ENCODE measurements at places on chromosomes 4 and X. TPM values are rescaled to one million over a fixed set of nuclear protein-coding genes. Genes with fewer than 3 reads are reported as not detected.

DCAF8L2 gene
- polyA plus RNA-seq, result not detected

DNA sequence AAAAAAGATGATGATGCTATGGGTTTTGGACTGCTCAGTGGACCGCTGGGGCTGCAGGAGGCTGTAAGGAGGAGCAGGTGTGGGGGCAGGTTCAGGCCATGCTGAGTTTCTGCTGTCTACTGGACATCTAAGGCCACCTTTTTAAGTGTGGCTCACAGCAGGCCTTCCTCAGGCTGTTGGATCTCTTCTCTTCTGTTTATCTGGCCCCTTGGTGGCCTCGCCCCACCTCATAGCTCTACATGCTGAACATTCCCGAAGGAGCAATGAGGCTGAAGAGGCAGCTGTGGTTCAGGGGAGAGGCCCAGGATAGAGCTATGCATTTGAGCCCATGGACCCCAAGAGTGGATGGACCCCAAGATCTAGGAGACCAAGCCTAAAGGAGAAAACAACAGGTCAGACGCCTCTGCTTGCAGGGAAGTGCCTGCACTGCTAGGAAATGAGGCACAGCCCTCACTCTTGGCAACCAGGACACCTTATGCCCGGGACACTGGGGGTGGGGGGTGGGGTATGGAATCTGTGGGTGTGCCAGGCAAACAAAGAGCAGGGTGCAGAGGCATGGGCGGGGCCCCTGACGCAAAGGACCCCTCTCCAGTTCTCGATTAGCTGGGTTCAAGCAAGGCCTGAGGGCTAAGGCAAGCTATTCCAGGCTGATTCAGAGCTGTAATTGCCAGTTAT lies 168.9 kb downstream of the BCOR start:
- DNase-seq, result no peak

GRCh38 chrX:45952030-45952429 lies 593.2 kb downstream of the ZNF674 start:
- no peak for DNase-seq

DNA sequence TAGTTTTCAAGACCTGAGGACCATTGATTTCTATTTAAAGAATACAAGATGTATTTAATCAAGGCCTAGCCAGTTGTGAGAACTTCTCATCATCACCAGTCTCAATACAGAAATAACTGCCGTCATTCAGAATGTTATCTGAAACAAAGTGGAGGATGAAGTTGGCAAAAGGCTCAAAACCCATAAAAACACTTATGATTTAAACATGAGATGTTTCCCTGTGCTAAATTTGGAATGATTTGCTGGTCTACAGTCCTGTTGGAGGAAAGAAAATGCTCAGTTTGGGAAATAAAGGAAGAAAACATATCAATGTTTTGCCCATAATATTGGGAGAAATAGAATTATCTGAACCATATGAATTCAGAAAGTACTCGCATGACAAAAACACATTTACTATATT lies 192.2 kb downstream of the ADGRA3 start:
- DNase-seq, result no peak

DNA sequence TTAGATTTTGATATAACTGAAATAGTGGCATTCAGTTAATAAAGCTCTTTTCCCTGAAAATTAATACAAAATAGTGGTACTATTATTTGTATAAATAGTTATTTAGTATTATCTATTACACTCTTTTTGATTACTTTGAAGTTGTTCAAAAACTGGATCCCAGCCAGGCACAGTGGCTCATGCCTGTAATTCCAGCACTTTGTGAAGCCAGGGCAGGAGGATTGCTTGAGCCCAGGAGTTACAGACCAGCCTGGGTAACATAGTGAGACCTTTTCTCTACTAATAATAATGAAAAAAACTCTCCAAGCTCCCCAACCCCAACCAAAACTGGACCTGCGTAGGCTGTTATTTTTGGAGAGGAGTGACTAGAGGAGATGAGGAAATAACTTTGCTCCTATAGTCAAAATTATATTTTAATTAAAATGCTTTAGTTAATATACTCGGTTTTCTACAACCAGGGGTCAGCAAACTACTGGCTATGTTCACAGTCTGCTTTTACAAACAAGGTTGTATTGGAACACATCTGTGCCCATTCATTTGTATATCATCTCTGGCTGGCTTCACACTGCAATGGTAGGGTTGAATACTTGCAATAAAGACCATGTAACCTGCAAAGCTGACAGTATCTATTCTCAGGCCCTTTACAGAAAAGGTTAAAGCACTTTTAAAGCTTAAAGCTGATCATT lies 27.6 kb downstream of the GUCY1A1 start:
- no peak for DNase-seq

- DNase-seq, result no peak
These were observed 505.0 kb downstream of the TECRL start for GRCh38 chr4:63904201-63904600.
